IPS-NIHi11 (cell line): ENCODE measurements at places on chromosomes 1 and 21.

GRCh38 chr1:24315391-24315790 lies 3.8 kb upstream of the GRHL3 start:
- DNase-seq = no peak

DNA sequence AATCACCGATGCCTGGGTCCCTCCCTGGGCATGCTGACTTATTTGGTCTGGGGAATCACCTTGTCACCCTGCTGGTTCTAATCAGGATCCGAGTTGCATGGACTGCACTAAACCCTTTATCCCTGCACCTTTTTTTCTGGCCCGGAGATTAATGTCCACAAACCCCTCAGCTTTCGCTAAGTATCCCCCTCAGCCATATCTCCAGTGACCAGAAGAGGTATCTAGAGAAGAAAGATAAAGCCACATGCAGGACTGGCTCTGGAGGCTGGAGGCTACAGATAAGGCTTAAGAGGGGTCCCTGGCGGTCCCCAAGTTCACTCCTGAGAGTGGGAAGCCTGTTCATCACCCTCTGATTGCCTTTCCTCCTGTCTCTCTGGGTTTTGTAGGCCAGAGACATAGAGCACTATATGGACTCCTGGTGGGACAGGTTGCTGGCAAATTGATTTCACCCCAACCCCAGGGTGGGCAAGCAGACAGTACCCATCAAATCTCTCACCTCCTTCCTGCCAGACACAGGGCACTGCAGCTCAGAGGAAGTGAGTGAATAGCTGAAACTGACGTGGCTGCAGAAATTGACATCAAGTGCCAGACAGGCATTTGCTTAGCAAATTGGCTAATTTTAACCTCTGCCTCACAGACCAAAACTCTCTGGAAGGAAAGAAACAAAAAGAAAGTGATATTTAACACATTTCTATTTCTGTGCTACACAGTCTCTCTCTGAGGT lies 38.8 kb downstream of the HMGB4 start:
- DNase-seq = no peak

DNA sequence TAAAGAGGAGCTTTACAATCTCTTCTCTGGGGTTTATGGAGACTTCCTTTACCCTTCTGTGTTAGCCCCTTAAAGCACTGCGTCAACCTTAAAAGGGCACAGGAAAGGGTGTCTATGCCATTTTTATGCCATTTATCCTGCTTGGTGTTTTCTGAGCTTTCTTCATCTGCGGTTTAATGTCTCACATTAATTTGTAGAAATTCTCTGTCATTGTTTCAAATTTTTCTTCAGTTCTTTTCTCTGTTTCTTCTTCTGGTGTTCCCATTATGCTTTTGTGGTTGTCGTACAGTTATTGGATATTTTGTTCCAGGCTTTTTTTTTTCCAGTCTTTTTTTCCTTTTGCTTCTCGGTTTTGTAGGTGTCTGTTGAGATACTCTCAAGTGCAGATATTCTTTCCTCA lies 107.9 kb downstream of the OSBPL9 start:
- no peak for DNase-seq

GRCh38 chr1:179141592-179142251 lies 59.9 kb downstream of the TOR3A start:
- DNase-seq = no peak

GRCh38 chr1:44821240-44821715 lies 13.0 kb downstream of the BTBD19 start:
- no peak for DNase-seq

- DNase-seq = peak; percentile 84
Measured at GRCh38 chr1:39378377-39378776, 113.1 kb upstream of the BMP8A start.

- DNase-seq = peak; percentile 86
Measured at GRCh38 chr1:226912587-226913176, 27.4 kb upstream of the COQ8A start.

DNA sequence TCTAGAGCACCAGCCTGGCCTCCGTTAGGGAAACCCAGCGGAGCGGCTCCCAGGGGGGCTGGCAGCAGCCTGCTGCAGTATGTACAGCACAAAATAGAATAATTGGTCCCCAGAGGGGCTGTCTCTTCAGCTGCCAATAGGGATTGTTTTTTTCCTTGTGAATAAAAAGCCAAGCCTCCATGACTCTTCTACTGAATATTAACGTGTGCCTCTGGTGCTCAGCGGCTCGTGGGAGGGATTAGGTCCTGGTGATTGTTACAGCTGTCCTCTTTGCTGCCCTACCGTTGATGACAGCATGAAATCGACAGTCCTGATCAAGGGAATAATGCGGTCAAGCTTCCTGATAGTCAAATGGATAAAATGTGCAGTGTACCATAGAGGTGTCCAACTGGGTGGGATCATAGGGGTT lies 190.7 kb upstream of the RUNX1 start:
- no peak for DNase-seq
